ENCODE measurements at places on chromosomes 4 and X.
A peak's percentile ranks its signal among the peaks of the same experiment; 100 is the strongest.

DNA sequence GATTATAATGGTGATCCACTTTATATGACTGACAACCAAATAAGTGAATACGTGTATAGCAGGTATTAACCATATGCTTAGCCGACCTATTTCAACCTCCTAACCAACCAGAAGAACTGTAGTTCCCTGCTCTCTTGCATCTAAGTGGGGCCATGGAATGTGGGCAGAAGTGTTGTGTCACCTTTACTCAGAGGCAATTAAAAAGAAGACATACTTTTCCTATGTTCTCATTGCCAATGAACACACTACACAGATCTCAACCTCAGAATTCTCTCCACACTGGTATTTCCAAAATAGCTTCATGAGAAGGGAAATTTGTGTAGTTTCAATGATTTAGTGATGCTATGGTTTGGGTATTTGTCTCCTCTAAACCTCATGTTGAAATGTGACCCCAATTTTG lies 3.2 kb upstream of the NFKB1 start:
- DNase-seq: no peak

DNA sequence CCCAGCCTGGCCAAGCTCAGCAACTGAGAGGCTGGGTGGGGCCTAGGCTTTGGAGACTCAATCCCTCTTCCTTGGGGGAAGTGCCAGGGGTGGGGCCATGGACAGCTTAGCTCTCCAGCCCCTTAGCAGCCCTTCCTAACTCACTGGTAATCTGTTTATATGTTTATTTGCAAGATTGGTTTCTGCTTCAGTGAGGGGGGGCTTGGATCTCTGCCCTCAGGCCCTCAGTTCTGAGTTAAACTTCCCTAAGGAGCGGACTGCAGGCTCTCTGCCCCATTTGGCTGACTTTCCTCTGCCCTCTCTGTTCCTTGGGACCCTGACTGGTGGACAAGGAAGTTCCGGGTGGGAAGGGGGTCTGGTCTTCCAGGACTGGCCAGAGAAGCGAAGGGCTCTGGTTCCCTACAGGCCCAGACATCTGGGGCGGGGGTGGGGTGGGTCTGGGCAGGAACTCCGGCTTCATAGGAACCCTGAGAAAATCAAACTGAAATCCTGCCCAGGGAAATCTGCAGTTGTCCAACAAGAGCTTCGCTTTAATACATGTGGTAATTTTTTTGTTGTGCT lies 51.4 kb downstream of the NALF2 start:
- no peak for DNase-seq

DNA sequence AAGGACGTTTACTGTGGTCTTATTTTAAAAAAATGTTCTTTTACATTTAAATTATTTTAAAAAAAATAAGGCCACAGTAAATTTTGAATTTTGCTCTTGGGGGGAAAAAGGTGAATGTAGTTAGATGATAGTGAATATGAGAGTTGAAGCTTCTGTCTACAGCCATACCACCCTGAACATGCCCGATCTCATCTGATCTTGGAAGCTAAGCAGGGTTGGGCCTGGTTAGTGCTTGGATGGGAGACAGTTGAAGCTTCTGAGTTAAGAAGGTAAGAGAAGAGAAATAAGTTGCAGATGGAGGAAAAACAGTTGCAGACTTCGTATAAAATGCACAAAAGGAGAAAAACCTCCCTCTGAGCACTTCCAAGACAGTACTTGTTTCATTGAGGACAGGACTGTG lies 115.6 kb upstream of the NR3C2 start:
- DNase-seq: no peak

- no peak for DNase-seq
These were observed 898.2 kb upstream of the AGA start for GRCh38 chr4:178340468-178340867.

DNA sequence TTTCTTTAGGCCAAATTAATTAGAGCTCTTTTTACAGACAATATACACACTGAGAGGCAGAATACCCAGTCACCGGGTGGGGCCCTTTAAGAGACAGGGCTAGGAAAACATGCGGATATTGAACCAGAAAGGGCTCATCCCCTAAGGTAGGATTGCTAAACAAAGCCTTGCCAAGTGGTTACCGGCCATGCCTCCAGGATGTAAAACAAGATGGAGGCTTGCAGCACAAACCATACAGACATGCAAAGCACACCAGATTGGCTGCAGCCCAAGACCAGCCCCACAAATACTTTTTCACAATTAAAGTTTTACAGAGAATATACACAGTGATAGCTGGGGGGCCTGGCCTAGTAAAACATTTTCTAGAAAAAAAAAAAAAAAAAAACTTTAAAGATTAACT lies 210.0 kb downstream of the KLHL4 start:
- DNase-seq: no peak

DNA sequence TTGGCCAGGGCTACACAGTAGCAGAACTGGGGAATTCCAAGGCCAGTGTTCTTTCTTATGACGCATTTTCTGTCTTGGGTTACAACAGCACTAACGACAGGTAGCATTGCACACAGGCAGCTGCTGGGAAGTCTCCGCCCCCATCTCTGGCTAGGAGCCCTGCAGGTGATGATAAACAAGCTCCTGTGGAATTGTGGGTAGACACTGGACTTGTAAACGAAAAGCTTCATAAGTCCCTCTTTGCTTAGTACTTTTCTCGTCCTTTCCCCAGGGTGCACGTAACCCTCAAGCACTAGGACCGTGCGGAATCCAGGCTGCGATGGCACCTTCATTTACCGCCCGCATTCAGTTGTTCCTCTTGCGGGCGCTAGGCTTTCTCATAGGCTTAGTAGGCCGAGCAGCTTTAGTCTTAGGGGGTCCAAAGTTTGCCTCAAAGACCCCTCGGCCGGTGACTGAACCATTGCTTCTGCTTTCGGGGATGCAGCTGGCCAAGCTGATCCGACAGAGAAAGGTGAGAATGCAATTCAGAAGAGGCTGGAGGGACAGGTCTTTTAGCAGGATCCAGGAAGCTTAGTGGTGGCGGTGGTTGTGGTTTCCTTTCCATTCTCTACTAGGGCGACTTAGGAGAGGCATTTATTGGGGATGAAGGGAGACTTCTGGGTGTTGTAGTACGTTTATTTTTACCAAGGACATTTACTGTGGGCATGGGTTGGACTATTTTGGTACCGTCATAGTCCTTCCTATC lies at the start of gene FAAH2:
Gene FAAH2 (plus strand): TSS at position 200 of the 745 bp plus-strand sequence. CDS start 120 bp downstream, at position 320.
- DNase-seq: no peak

DNA sequence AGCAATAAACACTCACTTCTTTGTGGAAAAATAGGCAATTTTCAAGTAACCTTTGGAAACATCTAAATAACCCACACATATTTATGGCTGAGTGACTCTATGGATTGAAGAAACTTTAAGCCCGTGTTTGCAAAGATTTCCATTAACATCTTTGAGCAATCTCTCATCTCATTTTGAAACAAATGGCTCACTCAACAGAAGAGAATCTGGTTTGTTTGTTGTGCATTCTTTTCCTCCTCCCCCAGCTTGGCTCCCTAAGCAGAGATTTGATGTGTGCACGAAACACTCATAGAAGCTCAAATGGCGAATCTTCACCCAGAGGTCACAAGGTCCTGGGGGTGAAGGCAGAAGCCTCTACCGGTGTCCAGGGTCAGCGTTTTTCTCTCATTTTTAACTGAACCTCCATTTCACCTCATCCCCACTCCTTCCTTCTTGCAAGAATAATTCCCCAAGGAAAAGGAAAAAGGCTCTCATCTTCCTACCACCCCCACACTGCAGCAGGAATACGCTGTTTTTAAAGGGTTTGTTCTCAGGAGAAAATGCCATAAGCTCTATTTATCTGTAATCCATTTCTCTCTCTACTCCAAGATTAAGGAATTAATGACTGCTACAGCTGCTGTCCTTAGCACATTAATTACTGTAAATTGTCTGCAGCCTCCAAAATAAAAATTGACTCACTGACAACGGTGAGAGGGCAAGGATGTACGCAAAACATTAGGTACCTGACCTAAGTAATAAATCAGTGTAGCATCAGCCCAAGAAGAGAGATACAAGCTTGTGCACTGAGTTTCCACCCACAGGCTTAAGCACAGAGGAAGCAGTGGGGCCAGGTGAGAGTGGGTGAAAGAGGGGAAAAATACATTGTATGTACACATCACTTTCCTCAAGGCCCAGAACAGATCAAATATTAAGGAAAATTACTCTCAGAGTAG lies 307.6 kb upstream of the NOCT start:
- peak; percentile 16 for DNase-seq

DNA sequence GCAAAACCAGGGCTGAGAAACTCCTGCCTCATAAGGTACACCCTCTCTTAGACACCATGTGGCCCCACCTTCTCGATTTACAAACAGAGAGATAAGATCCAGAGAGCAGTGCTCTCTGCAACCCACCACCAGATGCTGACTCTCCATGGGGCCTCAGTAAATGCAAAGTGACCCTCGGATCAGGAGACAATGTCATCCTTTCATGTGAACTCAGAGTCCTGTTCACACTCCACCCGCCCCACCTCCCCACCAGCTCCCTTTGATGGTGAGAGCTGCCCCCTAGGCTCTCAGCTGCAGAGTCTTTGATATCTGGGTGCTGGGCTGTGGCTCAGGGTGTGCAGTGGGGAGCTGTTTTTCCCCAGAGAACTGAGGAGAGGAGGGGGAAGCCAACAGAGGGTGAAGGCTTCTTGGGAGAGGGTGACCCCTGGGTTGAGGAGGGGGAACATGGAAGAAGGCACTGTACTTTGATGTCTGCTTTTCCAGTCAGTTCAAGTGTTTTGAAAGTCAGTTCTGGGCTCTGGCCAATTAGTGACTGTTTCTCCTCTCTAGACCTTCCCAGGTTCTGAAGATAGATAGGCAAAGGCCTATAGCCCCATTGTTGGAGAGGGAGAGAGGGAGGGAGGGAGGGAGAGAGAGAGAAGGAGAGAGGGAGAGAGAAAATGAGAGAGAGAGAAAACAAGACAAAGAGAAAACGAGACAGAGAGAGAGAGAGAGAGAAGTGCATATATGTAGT lies 88.2 kb downstream of the SCD5 start:
- peak; percentile 23 for DNase-seq

DNA sequence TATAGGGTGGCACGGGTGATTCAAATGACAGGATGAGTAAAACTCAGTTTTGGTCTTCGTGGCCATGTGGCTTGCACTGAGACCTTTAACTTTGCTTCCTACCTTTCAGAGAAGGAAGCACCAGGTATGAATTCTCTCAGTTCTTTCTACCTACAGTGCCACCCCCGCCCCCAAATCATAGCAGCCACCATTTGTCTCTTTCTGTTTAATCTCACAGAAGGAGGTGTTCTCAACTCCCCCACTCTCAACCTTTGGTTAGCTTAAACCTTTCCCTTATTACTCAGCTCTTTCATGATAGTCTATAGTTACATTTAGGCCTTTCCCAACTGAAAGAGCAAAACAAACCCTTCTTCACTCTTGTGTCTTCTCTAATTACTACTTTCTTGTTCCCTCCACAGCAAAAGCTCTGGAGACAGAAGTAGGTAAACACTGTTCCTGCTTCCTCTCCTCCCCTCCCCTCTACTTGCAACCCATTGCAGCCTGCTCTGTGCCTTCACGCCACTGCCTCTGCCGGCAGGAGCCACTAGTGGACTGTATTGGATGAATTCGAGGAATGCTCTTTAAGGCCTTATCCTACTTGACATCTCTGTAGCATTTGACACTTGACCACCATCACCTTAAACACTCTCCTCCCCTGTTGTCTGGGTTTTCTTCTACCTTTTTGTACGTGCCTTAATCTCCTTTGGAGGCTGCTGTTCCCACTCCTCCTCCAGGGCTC lies 123.7 kb downstream of the AFF1 start:
- DNase-seq: peak; percentile 37

DNA sequence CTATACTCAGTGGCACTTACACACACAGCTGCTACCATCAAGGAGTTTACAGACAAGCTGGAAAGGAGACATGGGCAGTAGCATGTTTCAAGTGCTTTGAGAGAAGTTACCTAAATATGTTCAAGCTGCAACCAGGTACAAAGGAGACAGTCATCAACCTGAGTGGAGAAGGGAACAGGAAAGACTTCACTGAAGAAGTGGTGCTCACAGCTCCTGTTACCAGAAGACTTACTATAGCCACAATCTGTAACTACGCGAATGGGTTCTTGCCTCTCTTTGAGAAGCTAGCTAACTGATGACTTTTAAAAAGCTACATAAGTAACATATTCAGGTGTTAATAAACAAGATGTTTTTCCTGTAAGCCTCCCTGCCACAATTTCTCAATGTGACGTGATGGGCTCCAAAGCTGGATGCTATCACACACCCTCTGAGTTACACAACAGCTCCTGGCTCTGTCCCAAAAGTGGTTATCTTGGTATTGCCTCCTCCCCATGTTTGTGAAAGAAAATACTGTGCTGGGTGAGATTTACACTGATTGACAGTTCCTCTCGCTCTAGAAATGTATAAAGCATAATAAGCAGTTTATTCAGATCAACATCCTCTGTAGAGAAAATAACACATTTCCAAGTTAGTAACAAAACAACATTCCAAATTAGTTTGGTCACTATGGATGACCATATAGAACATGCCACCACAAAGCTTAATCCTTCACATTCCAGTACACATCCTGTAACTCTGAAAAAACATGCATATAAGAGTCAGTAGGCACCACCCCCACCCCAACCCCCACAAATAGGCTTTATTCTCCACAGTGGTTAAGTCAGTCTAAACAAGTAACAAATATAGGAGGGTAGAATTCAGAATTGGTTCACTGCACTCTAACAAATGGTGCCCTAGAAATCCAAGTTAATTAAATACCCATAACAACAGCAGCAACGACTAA lies 81.8 kb downstream of the FRYL start:
- peak; percentile 92 for DNase-seq

All from astrocyte of the hippocampus (primary cell).